ENCODE measurements at places on chromosomes 3 and 15.

- no peak for DNase-seq
Observed at GRCh38 chr15:99390667-99391066, 139.4 kb downstream of the LRRC28 start.

DNA sequence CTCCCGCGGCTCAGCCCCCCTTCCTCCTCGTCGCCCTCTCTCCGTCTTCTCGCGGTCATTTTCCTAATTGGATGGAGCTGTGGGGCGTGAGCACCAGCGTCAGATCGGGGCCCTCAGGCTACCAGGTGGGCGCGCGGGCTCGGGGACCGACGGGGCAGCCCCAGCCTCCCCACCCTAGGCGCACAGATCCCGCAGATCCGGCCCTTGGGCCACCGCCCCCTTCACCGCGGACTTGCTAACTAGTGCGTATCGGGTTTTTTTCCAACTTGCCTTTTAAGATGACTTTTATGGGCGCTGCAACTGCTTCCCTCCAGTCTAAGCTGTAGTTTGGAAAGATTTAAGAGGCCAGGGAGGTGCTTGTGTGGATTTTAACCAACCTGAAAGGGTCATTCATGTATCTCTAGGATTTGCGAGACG, 1.3 kb downstream of the ZNF710 start:
- no peak for DNase-seq

- no peak for DNase-seq
Observed at GRCh38 chr3:160616311-160616710, 50.9 kb upstream of the KPNA4 start.

GRCh38 chr15:60590935-60591495, 112.1 kb upstream of the ICE2 start:
- DNase-seq: no peak

DNA sequence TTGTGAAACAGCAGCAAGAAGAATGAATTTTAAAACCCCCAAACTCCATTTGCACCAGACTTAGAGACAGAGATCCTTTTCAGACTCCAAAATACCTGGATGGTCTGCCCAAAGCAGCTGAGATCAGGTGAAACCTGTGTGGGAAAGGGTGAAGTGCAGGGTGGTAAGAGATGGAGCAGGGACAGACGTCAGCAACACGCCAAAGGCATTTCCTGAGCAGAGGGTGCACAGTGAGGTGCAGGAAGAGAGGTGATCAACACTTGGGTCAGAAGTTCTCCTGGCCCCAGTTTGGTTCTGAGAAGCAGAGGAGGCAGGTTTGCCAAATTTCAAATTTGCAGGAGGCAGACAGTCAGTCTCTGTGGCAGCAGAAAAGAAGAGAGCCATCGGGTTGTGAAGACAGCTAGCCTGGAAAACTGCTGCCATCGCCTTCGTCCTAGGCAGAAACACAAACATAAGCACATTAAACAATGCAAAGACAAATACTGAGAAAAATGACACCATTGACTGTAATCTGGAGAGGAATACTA, 9.8 kb downstream of the CCR4 start:
- DNase-seq: peak; percentile 55

DNA sequence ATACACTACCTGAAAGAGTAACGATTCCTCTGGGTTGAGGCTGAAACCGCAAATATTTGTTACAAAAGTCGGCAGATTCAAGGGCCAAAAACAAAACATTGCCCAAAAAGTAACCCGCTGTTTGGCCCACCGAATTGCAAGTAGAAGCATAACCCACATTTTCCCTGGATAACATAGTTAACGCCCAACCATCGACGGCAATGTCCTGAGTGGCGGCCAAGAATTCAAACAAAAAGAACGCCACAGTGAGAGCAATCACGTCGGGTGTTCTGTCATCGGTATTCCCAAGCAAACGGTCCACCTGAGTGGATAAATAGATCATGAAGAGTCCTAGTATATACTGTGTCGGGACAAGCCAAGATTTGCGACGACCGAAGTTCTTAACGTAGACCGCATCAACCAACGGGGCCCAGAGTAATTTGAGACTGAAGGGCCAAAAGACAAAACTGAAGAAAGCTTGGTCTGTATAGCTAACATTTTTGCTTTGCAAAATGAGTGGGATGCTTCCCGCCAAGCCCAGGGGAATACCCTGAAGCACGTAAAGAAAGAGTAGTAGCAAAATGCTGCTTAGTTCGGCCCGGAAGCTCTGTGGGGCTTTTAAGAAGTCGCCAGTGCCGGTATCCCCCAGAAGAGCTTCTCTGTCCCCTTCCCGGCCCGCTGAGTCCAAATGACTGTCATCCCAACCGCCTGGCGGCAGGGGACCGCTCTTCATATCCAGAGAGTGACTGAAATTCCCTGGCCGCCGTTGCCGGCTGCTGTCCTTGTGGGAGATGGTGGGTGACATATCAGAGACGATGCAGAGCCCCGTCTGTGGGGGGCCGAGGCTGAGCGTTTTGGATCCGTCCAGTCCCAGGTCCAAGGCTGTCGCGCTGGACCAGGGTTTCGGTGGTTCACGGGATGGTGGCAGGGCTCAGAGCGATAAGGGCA, 750 bp downstream of the SLC33A1 start:
- peak; percentile 31 for DNase-seq

DNA sequence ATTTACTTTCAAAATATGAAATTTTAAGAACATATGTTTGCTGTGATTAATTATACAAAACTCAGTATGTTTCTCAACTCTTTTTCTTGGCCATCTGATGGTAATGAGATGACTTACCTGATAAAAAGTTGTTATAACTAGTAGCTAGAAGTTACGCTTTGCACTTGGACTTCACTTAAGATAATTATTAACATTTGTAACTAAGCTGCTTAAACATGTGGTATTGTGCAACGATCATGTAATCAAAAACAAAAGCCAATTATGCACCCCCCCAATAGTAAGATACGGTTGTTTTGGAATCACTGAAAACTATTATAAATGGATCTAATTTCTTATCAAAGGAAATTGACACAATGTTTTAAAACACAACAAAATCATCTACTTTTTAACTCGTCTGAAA, 342.9 kb downstream of the CNTN3 start:
- no peak for DNase-seq

- no peak for DNase-seq
Observed at GRCh38 chr3:37040231-37040630, 46.9 kb downstream of the MLH1 start.

DNA sequence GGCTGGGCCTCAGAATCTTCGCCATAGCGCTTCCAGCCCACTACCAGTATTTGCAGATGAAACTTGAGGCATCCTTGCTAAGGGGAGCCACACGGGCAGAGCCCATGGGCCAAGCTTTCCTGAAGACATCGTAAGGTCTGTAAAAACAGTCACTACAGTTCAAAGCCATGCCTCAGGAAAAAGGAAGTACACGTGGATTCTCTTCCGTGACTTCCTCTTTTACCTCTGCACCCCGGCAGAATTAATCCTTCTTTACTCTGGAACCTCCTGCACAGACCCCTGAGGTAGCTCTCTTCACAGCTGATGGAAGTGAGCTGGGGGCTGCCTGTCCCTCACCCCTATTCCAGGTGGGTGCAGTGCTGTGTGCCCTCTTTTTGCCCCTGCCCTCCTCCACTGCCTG, 129.2 kb downstream of the CHDH start:
- no peak for DNase-seq

DNA sequence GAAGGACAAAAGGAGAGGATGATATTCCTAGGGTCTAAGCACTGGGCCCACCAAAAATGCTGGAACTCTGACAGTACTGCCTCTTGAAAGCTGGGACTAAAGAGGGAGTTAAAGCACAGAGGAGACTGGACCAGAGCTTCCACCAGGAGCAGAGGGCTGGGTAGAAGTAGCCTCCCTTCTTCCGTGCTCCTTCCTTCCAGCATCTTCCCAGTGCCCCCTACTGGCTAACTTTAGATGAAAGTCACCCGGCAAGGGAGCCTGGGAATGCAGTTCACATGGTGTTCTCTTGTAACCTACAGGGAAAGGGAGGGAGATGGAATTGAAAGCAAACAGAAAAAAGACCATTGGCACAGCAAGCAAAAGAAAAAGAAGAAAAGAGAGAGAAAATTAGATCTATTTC, 106.1 kb upstream of the COL8A1 start:
- DNase-seq: peak; percentile 26

DNA sequence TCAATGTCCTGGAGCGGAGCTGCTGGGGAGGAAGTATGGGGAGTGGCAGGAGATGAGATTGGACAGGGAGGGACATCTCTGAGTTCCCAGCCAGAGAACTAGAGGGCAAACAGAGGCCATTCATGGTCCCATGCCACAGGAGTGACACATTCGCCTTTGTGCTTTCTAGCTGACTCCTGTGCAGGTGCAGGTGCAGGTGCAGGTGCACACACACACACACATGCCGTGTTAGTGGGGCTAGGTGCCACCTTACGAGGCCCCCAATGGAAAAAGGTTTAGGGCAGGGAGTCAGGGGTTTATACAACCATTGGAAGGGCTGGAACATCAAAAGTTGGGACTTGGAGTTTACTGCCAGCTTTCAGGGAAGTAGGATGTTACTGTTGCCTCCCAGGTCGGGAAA, 52.0 kb downstream of the TPRA1 start:
- DNase-seq: no peak

DNA sequence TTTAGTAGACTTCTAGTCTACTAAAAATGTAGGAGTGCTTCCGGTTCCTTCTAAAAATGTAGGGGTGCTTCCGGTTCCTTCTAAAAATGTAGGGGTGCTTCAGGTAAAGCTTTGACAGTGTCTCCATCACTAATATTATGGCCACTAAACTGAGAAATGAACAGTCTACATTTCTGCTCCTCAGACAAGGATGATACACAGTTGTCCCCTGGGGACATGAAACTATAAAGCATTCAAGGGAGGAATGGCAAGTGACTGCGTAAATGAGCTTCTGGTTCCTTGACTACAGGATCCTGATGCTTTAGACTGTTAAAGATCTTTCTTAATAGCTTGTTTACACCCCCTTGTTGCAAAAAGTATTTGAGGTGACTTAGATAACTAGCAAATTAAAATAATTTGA, 53.9 kb upstream of the SLC9A9 start:
- no peak for DNase-seq

GRCh38 chr3:108035751-108036150, 55.1 kb downstream of the CD47 start:
- no peak for DNase-seq

- no peak for DNase-seq
Observed at GRCh38 chr3:99470841-99471240, 167.6 kb upstream of the COL8A1 start.

- no peak for DNase-seq
Observed at GRCh38 chr3:113659101-113659541, 37.3 kb downstream of the USF3 start.

DNA sequence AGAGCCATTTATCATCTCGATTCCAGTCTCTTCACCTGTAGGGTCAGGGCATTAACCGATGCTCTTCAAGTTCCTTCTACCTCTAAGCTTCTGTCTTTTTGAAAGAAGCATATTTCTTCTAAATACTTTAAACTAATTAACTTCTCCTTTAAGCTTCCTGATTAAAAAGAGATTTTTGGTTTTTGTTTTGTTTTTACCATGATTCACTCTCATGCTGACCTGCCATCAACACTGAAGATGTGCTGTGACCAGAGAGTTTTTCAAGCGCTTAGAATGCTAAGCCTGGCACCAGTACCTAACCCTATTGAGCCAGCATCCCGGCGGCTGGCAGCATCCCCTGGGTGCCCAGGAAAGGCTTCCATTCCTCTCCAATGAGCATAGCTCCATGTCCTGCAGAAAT, 89.3 kb downstream of the FOXP1 start:
- no peak for DNase-seq

GRCh38 chr3:30293621-30294240, 312.7 kb upstream of the TGFBR2 start:
- DNase-seq: no peak

DNA sequence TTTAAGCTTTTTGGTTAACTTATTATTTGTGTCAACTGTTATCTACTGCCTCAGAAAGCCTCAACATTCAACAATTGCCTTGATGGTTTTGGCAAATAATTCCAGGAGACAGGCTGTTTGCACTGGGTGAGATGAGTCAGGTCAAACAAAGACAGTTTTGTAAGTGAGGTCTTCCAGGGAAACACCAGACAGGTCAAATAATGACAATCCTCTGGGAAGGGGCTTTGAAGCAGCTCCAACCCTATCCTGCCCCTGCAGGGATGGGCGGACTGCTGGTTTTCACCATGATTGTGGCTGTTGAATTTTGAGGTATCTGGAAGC, 79.4 kb upstream of the PRR23E start:
- no peak for DNase-seq

- DNase-seq: no peak
Observed at GRCh38 chr15:60555291-60555690, 76.3 kb upstream of the ICE2 start.

DNA sequence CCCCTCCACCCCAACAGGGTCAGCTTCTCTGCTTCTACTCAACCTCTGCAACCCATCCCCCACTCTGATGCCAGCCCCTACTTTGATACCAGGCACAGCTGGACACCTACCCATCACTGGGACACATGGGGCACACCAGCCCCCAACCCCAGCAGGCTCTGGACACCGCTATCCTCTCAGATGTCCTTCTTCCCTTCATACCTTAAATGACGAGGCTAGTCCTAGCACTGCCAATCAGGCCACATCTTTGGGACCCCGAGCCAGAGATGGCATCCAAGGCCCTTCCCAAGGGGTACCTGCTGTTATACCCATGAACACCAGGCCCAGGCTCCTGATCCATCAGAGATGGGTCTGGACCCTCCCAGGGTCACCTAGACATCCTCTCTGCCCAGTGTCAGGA, 10.6 kb downstream of the POC1A start:
- DNase-seq: no peak

DNA sequence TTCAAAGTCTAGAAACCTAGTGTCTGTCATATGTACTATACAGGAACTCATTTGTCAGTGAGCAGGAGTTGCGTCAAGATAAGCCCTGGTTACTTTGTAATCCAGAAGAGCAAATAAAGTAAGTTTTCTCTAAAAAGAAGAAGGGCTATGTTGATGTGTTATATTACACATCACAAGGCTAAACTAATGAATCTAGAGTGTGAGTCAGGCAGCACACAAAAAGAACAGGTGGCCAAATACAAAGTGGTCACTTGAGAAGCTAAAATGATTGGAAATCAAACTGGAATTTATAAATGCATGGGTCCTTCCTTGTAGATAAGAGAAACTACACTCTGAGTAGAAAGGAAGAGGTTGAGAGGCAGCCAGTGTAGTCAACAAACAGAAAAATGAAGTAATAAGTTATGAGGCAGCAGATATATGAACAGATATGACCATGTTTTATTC, 771.6 kb downstream of the DIPK2A start:
- no peak for DNase-seq

- DNase-seq: no peak
Observed at GRCh38 chr3:187722206-187722612, 19.9 kb upstream of the RTP2 start.

- peak; percentile 76 for DNase-seq
Observed at GRCh38 chr15:28975766-28976179, 90.0 kb downstream of the APBA2 start.

DNA sequence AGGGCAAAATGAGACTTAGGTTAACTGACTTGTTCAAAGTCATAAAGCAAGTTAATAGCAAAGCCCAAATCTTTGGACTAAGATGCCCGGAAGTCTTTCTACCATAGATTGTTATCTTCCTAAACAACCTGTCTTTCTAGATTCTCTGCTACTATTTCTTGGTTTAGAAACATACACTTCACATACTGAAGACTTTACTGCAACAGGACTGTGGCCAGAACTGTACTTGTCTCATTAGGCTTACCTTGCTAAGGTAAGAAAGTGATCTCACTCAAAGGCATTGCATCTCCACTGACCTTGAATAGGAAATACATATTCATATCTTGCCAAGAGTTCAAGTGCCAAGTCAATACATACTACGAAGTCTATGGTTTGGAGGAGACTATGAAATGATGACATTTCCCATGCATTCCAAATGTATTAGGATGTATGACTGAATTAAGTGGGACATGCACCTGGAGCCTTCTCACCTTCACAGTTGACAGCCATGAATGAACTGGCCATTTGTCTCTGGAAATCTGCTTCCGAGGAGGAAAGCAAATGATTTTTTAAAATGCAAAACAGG, 5.0 kb downstream of the ZDHHC3 start:
- no peak for DNase-seq
